Type B pancreatic cell (in vitro differentiated cells): ENCODE measurements at places on chromosomes 1 and 21. TPM values are rescaled to one million over a fixed set of nuclear protein-coding genes. Genes with fewer than 3 reads are reported as not detected.

GRCh38 chr1:5478961-5479360, 513.3 kb downstream of the NPHP4 start:
- DNase-seq: no peak

DNA sequence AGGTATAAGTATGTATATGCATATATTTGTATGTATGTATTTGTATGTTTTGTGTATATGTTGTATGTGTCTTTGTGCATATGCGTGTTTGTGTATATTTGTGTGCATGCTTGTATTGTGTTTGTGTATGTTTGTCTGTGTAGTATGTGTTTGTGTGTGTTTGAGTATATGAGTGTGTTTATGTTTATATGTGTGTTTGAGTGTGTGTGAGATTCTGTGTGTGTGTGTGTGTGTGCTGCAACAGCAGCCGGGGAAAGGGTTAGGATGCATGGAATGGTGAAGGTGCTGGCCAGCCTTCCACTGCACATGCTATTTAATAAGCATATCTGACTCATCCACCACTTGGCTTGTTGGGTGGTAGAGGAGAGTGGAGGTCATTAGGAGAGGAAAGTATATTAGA, 46.6 kb upstream of the RAB4A start:
- DNase-seq: no peak

DNA sequence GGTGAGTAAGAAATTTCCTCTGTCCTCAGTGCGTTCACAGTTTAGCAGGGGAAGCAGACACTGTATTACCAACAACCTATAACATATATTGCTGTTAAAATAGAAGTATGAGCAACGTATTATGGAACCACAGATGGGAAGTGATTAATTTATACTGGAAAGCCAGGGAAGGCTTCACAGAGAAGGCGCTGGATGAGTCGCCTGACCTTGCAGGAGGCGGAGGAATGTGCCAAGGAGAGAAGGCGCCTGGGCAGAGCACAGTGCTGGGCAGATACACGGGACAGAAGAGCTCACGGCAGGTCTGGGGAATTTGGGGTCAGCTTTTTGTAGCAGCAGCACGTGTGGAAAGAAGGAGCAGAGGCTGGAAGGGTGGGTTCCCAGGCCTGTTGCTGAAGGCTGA, 116.3 kb downstream of the DHRS3 start:
- no peak for DNase-seq

The RAB3B gene
- 16.9 and 19.2 TPM in 2 replicates for total RNA-seq

The MIXL1 gene
- total RNA-seq: 0.14 and 0.63 TPM in 2 replicates

- DNase-seq: peak; percentile 27
Observed at GRCh38 chr21:42493109-42494060, 2.6 kb downstream of the RSPH1 start.

The CLEC20A gene
- not detected in 2 replicates for total RNA-seq

DNA sequence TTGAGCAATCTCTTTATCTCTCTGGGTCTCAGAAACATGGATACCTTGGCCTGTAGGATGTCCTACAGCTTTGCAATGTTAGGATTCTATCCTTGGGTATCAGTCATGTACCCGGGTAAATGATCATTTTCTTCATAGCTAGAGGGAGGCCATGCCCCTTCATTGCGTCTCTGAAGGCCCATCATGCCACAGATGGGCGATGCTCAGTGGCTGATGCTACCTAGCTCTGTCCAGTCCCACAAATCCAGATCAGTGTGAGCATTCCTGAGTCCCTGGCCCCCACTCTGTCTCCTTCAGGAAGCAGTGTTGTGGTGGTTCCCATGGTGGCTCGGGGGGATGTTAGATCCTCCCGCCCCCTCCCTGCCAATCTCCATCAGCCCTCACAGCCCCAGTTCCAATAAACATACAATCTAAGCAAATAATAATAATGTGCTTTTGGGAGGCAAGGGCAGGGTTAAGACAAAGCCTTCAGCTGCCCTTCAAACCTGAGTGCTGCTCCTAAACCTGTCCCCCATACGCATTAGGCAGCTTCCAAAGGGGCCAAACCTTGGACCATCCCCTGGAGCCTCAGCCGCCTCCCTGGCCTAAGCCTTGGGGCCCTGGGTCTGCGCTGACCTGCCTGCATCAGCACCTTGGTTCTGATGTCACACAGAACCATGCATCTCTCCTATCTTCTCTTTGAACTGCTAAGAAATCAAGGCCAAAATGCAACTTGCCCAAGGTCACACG, 681 bp upstream of the GPR61 start:
- no peak for DNase-seq

The SLAMF9 gene
- not detected in 2 replicates for total RNA-seq

DNA sequence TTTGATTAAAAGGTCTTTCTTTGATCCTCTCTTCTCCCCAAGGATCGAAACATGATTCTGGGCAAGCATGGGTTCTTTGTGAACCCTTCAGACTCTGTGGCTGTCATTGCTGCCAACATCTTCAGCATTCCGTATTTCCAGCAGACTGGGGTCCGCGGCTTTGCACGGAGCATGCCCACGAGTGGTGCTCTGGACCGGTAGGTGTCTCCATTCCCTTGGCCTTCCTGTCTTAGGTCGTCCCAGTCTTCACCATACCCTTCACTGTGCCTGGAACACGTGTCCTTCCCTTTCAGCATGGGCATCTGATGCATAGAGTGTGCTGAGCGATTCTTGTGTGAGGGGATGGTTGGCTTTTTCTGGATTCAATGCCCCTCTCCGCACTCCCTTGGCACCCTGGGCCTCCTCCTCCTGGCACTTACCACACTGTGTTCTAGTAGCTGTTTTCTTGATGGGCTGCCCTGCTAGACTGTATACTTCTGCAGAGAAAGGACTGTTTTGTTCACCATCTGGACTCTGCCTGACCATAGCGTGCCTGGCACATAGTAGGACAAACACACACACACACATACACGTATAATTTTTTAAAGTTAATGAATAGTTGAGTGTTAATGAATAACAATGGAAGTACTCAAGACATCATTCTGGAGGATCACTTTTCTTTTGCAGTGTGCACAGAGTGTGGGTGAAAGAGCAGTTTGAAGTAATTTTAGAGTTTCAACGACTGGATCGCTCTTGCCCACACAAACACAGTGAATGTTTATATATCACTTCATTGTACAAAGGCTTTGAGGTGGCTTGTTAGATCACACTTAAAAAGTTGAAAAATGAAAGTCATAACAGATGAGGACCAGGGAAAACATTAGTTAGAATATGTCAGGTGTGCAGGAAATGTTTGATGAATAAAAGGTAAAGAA, 43.2 kb downstream of the PGM1 start:
- no peak for DNase-seq

GRCh38 chr1:23103001-23103889, 65.4 kb downstream of the LUZP1 start:
- DNase-seq: no peak

The CSF1 gene
- total RNA-seq: 10.9 and 15.2 TPM in 2 replicates

The TBX15 gene
- total RNA-seq: 0.19 and 8.5 TPM in 2 replicates

- no peak for DNase-seq
Observed at GRCh38 chr1:1361982-1362423, 3.6 kb upstream of the MXRA8 start.

DNA sequence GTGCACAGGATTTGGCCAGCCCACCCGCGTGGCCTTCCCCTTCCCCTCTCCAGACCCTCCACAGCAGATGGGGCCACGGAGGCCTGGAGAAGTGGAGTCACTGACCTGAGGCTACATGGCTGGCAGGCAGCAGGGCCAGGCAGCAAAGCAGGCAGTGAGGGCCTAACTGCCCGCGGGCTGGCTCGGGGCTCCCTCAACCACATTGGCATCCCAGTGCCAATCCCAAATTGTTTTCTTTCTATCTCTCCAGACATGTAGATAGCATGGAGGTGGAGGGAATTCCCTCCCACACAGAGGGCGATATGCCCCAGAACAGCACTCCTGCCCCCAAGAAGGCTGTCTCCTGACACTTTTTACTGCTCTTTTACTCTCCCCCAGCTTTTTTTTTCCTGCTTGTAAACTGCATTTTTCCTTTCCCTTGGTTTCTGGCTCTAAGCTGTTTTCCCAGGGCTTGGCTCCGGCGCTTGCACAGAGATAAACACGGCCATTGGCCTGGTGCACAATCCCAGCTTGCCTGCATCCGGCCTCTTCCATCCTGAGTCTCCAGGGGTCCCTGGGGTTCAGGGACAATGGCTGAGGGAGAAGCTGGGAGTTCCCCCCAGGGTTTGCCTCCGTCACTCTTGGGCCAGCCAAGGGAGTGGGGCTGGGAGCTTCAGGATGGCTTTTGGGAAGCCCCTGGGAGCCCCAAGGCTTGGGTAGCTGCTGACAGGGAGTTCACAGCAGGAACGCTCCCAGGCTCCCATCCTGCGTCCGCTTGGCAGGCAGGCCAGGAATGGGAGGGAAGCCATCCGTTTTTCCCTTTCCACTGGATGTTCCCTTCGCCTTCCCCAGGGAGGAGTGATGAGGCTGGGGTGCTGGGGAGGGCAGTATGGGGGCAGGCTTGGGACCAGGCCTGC, 7.0 kb downstream of the EPHX1 start:
- DNase-seq: no peak

The SPRR1A gene
- total RNA-seq: 22.2 and 36.3 TPM in 2 replicates

The HHIPL2 gene
- 0.14 and 2.4 TPM in 2 replicates for total RNA-seq

GRCh38 chr1:156823210-156823790, 6.7 kb upstream of the SH2D2A start:
- no peak for DNase-seq

DNA sequence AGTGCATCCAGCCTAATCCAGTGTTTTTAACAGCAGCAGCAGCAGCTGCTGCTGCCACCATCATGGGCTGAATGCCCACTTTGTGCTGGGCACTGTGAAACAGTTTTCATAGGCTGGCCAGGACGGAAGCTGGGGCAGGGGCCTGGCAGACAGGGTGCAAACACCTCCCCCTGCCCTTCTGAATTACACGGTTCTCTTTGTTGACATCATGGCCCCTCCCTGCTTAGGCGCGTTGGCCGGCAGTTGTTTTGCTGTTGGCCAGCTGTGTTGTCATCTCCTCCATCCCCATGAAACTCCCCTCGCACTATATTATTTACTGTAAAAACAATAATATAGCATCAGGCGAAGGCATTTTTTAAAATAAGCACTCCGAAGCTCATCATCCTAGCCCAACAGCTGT, 33.1 kb downstream of the PTPRU start:
- DNase-seq: no peak

The SLC39A1 gene
- total RNA-seq: 75.7 and 93.4 TPM in 2 replicates

DNA sequence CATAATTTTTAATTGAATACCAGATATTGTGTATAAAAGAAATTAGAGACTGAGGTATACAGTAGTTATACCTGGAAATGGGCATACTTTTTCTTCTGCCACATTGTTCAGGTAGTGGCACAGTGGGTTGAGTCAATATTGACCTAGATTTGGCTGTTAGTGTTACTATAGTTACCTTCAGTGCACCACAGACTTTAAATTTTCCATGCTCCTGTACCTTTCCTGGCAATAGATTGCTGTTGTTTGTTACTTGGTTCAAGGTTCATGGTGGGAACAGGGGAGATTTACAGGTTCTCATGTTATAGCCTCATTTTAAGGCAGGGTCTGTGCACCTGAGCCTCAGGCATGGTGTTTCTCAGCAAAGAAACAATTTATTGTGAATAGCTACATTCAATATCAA, 218.7 kb downstream of the LBR start:
- DNase-seq: no peak

The ZYG11A gene
- 0.31 and 0.64 TPM in 2 replicates for total RNA-seq

GRCh38 chr1:188065917-188066316, 1237.2 kb downstream of the PLA2G4A start:
- DNase-seq: no peak

DNA sequence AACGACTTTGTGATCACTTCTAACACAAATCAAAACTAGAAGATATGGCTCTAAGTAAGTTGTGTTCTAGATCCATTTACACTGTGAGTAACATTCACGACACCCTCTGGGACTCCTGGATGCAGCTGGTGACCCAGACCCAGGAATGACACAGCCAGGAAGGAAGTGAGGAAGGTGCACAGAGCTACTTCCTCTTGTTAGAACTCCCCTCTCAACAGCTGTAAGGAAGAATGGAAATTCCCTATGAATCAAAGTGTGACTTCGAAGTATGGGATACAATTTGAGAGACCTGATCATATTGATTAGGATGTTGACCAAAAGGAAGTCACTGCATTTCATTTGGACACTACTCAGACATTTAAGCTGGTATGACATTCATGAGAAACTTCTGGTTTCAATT, 185.3 kb downstream of the NRIP1 start:
- DNase-seq: no peak

- no peak for DNase-seq
Observed at GRCh38 chr1:90729504-90730242, 12.6 kb upstream of the BARHL2 start.
